Right renal pelvis (tissue), 4 donors: ENCODE measurements at places on chromosomes 3 and 15. TPM values are rescaled to one million over a fixed set of nuclear protein-coding genes. Genes with fewer than 3 reads are reported as not detected.

DNA sequence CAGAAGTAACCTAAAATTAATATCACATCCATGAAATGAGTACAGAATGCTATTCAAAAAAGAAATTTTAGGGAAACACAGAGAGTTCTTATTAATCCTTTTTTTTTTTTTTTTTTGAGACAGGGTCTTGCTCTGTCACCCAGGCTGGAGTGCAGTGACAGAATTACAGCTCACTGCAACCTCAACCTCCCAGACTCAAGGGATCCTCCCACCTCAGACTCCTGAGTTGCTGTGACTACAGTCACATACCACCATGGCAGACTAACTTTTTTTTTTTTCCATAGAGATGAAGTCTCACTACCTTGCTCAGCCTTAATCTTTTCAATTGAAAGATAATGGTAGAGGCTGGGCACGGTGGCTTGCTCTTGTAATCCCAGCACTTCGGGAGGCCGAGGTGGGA lies 6.3 kb upstream of the CRTC3 start:
- no peak for DNase-seq

The KLHL40 gene
- 0.03 TPM for polyA plus RNA-seq

DNA sequence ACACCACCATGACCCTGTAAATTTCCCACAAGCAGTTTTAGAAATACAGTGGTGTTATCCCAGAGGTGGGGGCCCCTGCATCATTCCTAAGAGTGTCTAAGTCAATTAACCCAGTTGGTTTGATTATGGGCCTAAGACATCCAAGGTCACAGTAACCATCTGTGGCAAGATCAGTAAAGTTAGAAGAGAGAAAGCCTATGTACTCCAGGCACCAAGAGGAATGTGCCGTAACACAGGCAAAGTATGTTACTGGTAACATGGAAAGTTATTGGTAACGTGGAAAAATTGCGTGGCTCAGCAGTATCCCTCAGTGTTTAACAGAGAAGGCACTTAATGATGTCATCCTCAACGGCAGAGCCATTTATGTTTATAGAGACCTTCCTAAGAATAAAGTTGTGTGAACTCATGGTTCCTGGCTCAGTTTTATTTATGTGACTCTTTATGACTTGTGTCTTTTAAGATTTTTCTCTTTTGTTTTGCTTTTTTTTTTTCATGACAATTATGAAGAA lies 144.1 kb upstream of the RASGRP1 start:
- no peak for DNase-seq

DNA sequence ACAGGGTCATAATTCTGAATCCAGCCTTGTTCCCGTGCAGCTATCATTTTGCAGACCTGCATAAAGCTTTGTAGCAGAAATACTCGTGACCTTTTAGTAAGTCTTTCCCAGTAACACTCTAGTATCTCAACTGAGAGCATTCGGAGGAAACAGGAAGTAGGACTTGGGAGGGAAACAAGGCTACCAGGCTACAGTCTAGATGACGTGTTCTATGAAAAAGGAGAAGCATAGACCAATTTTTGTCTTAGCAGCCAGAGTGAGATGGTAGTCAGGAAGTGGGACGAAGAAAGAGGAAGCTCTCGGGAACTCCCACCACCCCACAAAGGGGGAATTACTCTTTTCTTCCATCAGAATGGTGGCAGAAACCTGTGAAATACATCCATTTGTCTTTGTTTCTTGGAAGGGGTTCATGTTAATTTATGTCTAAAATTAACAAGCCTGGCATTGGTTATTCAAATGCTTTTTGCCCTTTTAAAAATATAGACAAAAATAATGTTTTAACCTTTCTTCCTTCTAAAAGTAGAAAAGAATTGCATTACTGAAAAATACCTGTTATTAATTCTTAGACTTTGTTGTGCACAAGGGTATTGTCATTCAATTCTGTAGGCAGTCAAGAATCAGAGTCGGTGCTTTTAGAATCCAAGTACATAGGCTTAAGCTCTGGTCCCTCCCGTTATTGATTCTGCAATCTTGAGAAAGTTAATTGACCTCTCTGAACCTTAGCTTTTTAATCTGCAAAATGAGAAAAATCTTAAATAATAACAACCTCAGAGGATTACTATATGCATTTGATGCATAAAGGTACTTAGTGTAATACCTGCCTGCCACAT lies 1.6 kb upstream of the SUCNR1 start:
- DNase-seq, result no peak

GRCh38 chr3:25007974-25008658 lies 419.9 kb upstream of the RARB start:
- DNase-seq, result no peak

DNA sequence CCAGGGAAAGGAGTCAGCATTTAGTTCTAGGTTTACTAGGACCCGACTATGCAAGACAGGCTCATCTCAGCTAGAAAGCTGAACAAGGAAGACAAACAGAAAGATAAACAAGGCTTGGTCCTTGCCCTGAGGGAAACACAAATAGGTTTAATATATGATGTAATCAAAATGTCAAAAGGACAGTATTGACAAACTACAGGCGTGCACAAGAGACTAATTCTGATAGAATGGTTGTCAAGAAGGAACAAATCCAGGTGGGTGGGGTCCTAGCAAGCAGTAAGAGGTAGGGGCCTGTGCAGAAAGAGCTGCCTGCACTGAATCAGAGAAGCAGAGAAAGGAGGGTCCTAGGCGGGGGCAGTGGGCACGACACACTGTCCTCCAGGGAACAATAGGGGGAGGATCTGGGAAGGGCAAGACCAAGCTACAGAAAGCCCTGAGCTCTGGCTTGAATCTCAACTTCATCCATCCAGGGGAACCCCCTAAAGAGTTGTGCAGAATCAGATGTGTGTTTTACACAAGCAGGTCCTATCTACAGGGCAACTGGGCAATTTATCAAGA lies 23.4 kb downstream of the RFTN1 start:
- no peak for DNase-seq

- no peak for DNase-seq
Observed at GRCh38 chr3:190024912-190025311, 95.8 kb downstream of the P3H2 start.

DNA sequence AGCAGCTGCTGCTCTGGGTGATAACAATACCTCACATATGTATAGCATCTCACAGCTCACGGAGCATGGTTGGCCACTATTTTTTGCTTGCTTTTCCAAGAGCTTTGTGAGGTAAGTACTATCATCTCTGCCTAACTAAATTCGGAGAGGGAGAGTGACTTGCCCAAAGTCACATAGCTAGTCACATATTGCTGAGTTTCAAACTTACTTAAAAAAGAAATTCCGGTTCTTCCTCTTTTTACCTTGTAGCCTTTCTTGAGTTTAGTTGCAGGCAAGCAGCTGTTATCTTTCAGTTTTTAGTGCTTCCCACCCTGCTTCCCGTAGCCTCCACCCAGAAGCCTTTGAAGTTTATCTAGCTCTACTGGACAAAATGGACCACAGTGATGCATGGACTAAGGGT lies 309.2 kb downstream of the PDCD6IP start:
- no peak for DNase-seq

- DNase-seq, result no peak
Observed at GRCh38 chr15:67972377-67972776, 81.7 kb upstream of the PIAS1 start.

- DNase-seq, result no peak
Observed at GRCh38 chr3:107264888-107265287, 112.4 kb upstream of the CCDC54 start.

The SEMA3G gene
- polyA plus RNA-seq, result 44.4 TPM

DNA sequence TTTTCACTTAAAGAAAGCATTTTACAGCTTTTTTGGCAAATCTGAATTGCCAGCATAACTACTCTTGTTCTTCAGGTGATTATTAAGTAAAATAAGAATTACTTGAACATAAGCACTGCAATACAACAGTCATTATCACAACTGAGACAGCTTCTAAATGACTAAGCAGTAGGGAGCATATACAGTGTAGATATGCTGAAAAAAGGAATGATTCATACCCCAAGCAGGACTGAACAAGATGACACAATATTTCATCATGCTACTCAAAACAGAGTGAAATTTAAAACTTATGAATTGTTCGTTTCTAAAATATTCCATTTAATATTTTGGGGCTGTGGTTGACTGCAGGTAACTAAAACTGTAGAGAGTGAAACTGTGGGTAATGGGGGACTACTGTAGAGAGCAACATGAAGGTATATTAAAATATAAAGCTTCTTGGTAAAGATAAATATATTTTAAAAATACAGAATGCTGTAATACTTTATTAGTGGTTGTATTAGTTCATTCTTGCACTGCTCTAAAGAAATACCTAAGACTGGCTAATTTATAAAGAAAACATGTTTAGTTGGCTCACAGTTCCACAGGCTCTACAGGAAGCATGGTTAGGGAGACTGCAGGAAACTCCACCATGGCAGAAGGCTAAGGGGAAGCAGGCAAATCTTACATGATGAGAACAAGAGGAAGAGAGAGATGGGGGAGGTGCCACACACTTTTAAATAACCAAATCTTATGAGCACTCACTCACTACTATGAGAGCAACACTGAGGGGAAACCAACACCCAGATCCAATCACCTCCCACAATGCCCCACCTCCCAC lies 84.8 kb downstream of the DCLK3 start:
- no peak for DNase-seq

DNA sequence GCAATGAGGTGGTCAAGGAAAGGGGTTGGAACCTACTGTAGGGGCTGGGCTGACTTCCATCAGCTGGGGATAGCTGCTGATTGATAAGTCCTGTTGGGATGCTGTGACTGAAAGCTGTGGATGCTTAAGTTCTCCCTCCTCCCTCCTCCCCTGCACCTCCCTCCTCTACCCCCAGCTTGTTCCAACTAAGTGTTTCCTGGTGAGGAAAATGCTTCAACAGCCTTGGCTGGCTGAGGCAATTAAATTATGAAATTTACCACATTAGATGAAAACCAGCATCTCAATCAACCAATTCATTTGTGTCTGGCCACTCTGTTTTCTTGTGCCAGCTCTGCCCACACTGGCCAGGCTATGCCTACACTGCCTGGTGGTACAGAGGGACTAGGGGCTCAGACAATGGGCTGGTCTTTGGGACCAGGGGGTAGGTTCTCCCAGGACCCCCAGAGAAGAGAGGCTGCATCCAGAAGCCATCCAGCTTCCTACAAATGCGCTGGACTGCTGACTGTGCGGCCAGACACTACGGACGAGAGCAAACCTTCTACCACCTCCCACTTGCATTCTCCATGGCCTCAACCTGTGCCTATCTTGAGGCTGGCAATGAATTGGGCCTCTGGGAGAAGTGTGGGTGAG lies 2.5 kb downstream of the KLHL25 start:
- DNase-seq, result no peak

The CADPS gene
- 1.9 TPM for polyA plus RNA-seq

The DUOXA2 gene
- not detected for polyA plus RNA-seq

GRCh38 chr3:178388473-178388872 lies 147.8 kb upstream of the KCNMB2 start:
- DNase-seq, result no peak

GRCh38 chr3:42085641-42086376 lies 5.3 kb upstream of the TRAK1 start:
- no peak for DNase-seq

The STXBP5L gene
- 0.21 TPM for polyA plus RNA-seq

The CMTM8 gene
- polyA plus RNA-seq, result 13.5 TPM

- no peak for DNase-seq
Observed at GRCh38 chr15:101244889-101245668, 6.8 kb downstream of the CHSY1 start.

DNA sequence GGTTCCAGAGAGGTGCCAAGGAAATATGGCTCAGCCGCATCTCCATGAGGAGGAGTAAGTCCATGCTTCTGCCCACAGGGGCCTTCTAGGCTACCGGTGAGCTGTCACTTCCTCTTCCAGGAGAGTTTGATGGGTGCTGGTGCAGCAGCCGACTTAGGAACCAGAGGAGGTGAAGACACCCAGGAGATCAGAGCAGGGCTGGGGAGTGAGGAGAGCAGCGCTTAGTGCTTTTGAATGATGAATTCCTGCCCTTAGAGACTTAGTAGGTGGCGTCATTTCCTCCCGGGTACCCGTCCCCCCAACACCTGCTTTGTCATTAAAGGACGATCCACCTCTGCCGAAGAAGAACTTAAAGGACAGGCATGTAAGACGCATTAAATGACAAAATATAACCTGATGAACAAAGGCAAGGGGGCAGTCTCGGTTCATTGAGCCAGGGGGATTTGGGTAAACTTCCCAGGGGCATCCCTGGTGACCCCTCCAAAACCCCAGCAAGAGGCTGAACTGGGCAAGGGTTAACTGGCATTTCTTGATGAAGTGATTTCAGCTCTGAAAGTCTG lies 67.6 kb downstream of the HES1 start:
- DNase-seq, result no peak

GRCh38 chr15:94692710-94693109 lies 461.3 kb downstream of the MCTP2 start:
- DNase-seq, result no peak

- no peak for DNase-seq
Observed at GRCh38 chr3:172031996-172032395, 7.4 kb upstream of the FNDC3B start.

The FBXL2 gene
- polyA plus RNA-seq, result 28.8 TPM

The HIGD2B gene
- polyA plus RNA-seq, result not detected

- DNase-seq, result no peak
Observed at GRCh38 chr15:44500555-44500954, 36.4 kb upstream of the EIF3J start.

DNA sequence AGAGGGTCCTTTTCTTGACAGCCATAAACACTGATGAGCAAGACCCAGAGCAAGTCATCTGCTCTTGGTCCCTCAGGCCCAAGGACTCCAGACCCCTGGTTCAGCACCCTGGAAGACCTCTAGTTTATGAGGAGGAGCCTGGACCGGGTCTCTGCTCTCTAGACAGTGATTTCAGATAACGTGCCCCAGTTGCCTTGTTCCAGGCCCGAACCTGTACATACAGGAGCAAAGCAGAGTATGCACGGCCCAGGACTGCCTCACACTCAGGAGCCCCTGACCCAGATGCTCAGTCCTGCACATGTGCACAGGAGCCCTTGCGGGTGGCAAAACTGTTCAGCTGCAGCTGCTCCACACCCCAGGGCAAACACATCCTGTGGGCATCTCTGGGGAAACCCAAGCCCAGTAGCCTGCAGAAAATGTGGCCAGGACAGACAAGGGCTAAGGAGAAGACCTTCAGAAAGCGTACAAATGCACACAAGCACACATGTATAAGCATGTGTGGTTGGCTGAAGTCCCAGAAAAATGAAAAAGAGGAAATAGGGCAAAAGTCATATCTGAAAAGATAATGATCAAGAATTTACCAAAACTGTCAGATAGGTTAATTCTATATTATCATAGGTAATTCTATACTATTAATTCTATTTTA lies 59.9 kb upstream of the CORO2B start:
- no peak for DNase-seq
